ENCODE measurements at places on chromosomes 1 and 21. TPM values are rescaled to one million over a fixed set of nuclear protein-coding genes. Genes with fewer than 3 reads are reported as not detected.

DNA sequence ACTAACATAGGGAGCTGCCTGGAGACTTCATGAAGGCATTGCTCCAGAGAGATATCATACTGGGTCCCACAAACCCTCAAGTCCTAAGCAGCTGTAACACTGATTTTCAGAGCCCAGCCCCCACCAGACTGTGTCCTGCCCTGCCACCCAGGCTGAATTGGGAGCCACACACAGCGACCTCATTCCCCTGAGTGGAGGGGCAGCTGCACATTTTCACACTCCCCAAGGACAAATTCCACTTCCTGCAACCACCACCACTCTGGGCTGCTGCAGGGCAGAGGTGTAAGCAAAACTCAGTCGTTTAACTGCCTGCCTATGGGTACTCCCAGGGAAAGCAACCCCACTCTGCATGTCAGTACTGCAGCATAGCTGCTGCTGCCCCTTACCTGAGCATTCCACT lies 19.8 kb downstream of the DTL start:
- H3K4me3 ChIP-seq, result no peak overlapping the region
- no peak for DNase-seq
- no peak overlapping the region for H3K27ac ChIP-seq
- peaks cover 54% of the 10 kb centered on the region for H3K36me3 ChIP-seq
- no peaks in the 10 kb centered on the region for H3K4me1 ChIP-seq
- H3K27me3 ChIP-seq, result no peaks in the 10 kb centered on the region

GRCh38 chr1:230071316-230071715 lies 4.3 kb downstream of the GALNT2 start:
- no peaks in the 10 kb centered on the region for H3K27me3 ChIP-seq
- peaks cover 31% of the 10 kb centered on the region for H3K4me1 ChIP-seq
- DNase-seq, result no peak
- no peak overlapping the region for H3K4me3 ChIP-seq
- peaks cover 5% of the 10 kb centered on the region for H3K36me3 ChIP-seq
- H3K27ac ChIP-seq, result no peak overlapping the region

GRCh38 chr1:85240174-85240601 lies 19.3 kb downstream of the C1orf52 start:
- H3K36me3 ChIP-seq, result no peaks in the 10 kb centered on the region
- no peak for DNase-seq
- no peaks in the 10 kb centered on the region for H3K27me3 ChIP-seq
- H3K27ac ChIP-seq, result no peak overlapping the region

DNA sequence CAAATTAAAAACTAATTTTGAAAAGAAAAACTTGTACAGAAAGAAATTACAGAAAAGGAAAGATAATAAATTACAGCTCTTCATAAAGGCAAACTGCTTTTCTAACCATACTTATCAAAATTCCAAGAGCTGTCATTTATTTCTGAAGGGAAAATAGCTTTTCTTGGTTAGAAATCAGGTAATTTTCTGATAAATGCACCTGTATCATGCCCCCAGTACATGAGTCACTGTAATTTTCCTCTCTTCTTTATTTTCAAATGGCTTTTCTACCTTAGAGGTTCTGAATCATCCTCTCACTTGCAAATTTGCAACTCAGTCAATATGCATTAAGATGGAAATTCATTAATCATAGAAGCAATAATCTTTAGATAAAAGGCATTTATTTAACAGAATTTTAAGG lies 100.1 kb downstream of the SLC35F3 start:
- H3K27me3 ChIP-seq, result 0 out of 3 replicates have a peak, but pooled peaks cover 1% of the 10 kb centered on the region
- no peak overlapping the region for H3K4me3 ChIP-seq
- H3K36me3 ChIP-seq, result no peaks in the 10 kb centered on the region
- no peak for DNase-seq
- H3K4me1 ChIP-seq, result no peaks in the 10 kb centered on the region

DNA sequence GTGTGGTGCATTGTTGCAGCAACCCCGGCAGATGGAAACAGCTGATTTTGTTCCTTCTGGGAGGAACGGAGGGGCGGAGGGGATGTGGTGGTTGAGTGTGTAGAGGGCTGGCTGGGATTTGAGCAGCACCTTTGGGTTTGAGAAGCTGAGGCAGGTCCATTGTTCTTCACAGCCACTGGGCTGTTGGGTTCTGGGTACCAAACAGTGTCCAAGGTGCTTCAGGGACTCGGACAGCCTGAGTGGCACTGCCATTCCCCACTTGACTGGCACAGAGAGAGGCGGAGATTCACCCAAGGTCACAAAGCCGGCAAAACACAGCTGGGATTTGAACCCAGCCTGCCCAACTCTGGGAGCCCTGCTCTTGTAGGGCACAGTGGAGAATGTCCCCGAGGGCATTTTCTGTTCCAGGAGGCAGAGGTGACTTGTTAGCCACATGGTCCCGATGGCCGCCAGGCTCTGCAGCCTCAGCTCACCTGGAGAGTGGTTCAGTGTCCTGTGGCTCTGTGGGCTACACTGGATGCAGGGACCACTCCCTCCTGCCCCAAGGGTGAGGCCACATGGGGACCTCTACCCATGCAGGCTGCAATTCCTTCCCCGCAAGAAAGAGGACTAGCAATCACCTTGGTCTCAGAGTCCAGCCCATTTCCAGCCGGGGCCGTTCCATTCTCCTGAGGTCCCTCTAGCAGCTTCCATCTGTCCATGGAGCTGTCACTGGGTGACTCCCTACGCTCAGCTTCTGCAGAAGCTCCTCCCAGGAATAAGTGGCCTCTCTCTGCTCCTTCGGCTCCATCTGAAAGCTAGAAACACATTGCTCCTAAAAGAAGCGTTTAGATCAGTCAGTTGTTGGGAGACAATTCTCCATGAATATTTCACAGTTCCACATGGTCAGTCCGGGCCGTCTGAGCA lies 31.2 kb upstream of the C1orf174 start:
- H3K27me3 ChIP-seq, result peaks cover 8% of the 10 kb centered on the region
- no peaks in the 10 kb centered on the region for H3K36me3 ChIP-seq
- no peak overlapping the region for H3K4me3 ChIP-seq
- no peaks in the 10 kb centered on the region for H3K4me1 ChIP-seq

KCNE2 gene
- not detected for total RNA-seq

All from HepG2 (cell line).